ENCODE measurements at places on chromosomes 6 and 20. TPM values are rescaled to one million over a fixed set of nuclear protein-coding genes. Genes with fewer than 3 reads are reported as not detected.

The PPP1R14C gene
- 14.1 TPM for total RNA-seq

The SUMO4 gene
- total RNA-seq: 0.52 TPM

The B3GALT4 gene
- 2.1 TPM for total RNA-seq

The CTCFL gene
- not detected for total RNA-seq

The NOX3 gene
- total RNA-seq: not detected

The CST2 gene
- total RNA-seq: not detected
